ENCODE measurements at places on chromosomes 6 and 20.

GRCh38 chr20:43543138-43543537 lies 15.7 kb upstream of the SGK2 start:
- no peak for DNase-seq

DNA sequence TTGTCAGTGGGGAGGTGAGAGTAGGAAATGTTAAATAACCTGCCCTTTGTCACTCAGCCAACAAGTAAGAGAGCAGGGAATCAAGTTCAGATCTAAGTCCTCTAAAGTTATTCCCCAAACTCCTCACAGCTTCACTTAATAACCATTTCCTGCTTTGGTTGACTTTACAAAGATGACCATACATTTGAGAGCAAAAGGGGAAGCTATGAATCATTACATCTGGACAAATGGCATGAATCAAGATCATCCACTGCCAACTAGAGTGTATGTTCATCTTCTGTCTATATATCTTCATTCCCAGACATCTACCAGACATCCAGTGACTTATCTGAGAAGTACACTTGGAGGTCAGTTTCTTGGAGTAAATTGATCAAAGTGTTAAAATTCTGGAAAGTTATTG lies 15.1 kb upstream of the HIVEP2 start:
- no peak for DNase-seq

DNA sequence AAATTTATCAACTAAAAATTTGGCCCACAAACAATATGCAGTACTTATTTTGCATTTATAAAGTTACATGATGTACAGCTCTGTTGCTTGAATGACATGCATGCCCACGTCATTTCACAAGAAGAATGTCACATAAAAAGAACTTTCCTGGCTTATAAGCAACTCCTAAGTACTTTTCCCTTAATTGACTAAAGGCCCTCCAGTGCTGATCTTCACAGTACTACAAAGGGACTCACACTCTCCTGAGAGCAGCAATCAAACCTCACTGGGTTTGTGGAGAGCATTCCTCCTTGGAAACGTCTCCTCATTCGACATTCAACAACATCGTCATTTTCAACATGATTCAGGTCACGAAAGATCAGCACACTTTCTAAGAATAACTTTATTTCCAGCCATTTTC lies 111.1 kb downstream of the IPCEF1 start:
- DNase-seq: no peak

- no peak for DNase-seq
Observed at GRCh38 chr6:108336971-108337370, 42.1 kb downstream of the AFG1L start.

GRCh38 chr6:44119704-44120262 lies 7.5 kb downstream of the MRPL14 start:
- DNase-seq: no peak

DNA sequence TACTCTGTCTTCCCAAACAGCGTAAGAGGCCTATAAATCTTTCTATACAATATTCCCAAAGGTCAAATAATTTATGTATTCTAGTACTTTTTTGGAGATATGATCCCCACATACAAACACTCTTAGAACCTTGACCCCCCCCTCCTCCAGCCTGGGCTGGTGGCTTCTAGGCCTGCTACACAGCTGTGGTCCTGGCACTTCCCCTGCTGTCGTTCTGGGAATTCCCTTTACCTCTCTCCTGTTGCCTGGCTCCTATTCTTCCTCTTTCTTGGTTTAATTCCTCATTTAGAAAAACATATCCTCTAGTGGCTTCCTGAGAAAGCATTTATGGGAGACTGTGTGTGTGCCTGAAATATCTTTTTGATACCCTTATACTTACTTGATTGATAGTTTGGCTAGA lies 4.1 kb upstream of the TXLNB start:
- no peak for DNase-seq

Data from stimulated activated CD4-positive, alpha-beta T cell treated with anti-CD3 and anti-CD28 coated beads, Interleukin-2, amount 100 ng/mL, for 48 hours (primary cell).